Activated CD4-positive, alpha-beta T cell treated with anti-CD3 and anti-CD28 coated beads, Interleukin-2, amount 10 ng/mL, durations not matched to agents 24 days and 14 days (primary cell): ENCODE measurements at places on chromosomes 7 and 10. TPM values are rescaled to one million over a fixed set of nuclear protein-coding genes. Genes with fewer than 3 reads are reported as not detected.

OR2A12 gene
- total RNA-seq = not detected in 2 replicates

CLEC2L gene
- total RNA-seq = not detected in 2 replicates

TMEM184A gene
- not detected in 2 replicates for total RNA-seq

ZNF117 gene
- 2.4 and 3.6 TPM in 2 replicates for total RNA-seq

TMEM270 gene
- total RNA-seq = not detected in 2 replicates

LIPN gene
- not detected in 2 replicates for total RNA-seq

BCCIP gene
- total RNA-seq = 135 and 143 TPM in 2 replicates

FAM237B gene
- not detected in 2 replicates for total RNA-seq

ADIRF gene
- not detected in 2 replicates for total RNA-seq

COL28A1 gene
- not detected in 2 replicates for total RNA-seq

NPC1L1 gene
- total RNA-seq = not detected in 2 replicates

NPFFR1 gene
- total RNA-seq = not detected in 2 replicates

ANAPC16 gene
- 73.2 and 74.3 TPM in 2 replicates for total RNA-seq

GPR26 gene
- total RNA-seq = not detected in 2 replicates

PTPN20 gene
- total RNA-seq = 0.24 and 0.28 TPM in 2 replicates

CYP26C1 gene
- total RNA-seq = 0.07 and 0.12 TPM in 2 replicates

EPHB6 gene
- 5.9 and 7.3 TPM in 2 replicates for total RNA-seq

ZNF25 gene
- total RNA-seq = 7.6 and 7.9 TPM in 2 replicates

SPDYE9 gene
- total RNA-seq = not detected in 2 replicates

FAM25C gene
- not detected in 2 replicates for total RNA-seq

LIPA gene
- 7.6 and 9.1 TPM in 2 replicates for total RNA-seq

CNNM1 gene
- total RNA-seq = 0.28 and 0.44 TPM in 2 replicates

AS3MT gene
- total RNA-seq = 0.57 and 0.79 TPM in 2 replicates

OR6V1 gene
- total RNA-seq = not detected in 2 replicates

RPEL1 gene
- total RNA-seq = not detected in 2 replicates

TMEM176B gene
- not detected in 2 replicates for total RNA-seq

WDFY4 gene
- 0.05 TPM in 1 of 2 replicates, not detected in the other for total RNA-seq

SUMF2 gene
- 154 and 161 TPM in 2 replicates for total RNA-seq

NANOS1 gene
- total RNA-seq = 0.44 and 0.59 TPM in 2 replicates

ACHE gene
- not detected in 2 replicates for total RNA-seq

ADCY1 gene
- total RNA-seq = 1.5 and 2.8 TPM in 2 replicates

VENTX gene
- not detected in 2 replicates for total RNA-seq

OPALIN gene
- total RNA-seq = not detected in 2 replicates

WASHC2A gene
- total RNA-seq = 20.9 and 28.7 TPM in 2 replicates

SPDYE1 gene
- total RNA-seq = not detected in 2 replicates

PPP3CB gene
- total RNA-seq = 42.5 and 43.6 TPM in 2 replicates

SCIN gene
- not detected in 2 replicates for total RNA-seq

ELN gene
- not detected in 2 replicates for total RNA-seq

ARMS2 gene
- total RNA-seq = not detected in 2 replicates

CD36 gene
- not detected in 2 replicates for total RNA-seq

AMZ1 gene
- total RNA-seq = not detected in 2 replicates

H2BK1 gene
- total RNA-seq = 0.83 TPM in 1 of 2 replicates, not detected in the other

PKD2L1 gene
- 0.17 TPM in 1 of 2 replicates, not detected in the other for total RNA-seq

MEOX2 gene
- not detected in 2 replicates for total RNA-seq
